ENCODE measurements at places on chromosomes 12 and 14. TPM values are rescaled to one million over a fixed set of nuclear protein-coding genes. Genes with fewer than 3 reads are reported as not detected.

- no peak for DNase-seq
Measured at GRCh38 chr12:118391836-118392235, 15.5 kb downstream of the SUDS3 start.

- DNase-seq: no peak
Measured at GRCh38 chr14:90608281-90608680, 207.9 kb downstream of the TTC7B start.

GRCh38 chr12:100189636-100190394 is 10.8 kb upstream of the ACTR6 start:
- DNase-seq: no peak

- no peak for DNase-seq
Measured at GRCh38 chr14:32134448-32135097, 57.5 kb downstream of the ARHGAP5 start.

- no peak for DNase-seq
Measured at GRCh38 chr12:41527062-41527461, 338.9 kb downstream of the PDZRN4 start.

DNA sequence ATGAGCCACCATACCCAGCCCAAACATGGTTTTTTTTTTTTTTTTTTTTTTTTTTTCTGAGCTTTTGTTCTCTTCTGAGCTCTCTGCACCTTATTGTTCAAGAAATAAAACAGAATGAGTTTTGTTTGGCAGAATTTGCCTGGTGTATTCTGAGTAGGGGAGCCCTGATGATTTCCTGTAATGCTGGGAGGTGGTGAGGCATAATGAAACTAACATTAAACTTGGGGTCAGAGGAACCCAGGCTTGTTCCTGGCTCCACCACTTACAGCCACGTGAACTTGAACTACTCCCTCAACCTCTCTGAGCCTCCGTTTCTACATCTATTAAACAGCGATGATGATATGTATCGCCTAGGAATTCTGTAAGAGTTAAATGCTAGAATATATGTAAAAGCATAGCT is 276.3 kb upstream of the CRY1 start:
- DNase-seq: no peak

DNA sequence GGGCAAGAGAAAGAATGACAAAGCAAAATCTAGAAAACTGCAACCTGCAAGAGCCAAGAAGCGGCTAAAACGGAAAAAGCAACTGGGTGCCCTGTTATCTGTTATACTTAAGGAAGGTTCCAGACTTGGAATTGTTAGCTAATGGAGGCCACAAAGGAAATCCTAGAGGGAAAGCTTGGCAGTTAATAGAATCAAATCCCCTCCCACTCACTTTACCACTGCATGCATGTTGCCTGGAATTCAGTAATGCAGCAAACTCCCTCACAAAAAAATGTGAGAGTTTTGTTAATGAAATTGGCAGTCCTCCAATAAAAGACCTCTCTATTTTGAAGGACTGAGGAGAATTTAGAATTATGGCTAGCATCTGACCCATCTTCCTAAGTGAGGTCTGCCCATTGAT is 164.2 kb upstream of the SOX5 start:
- no peak for DNase-seq

GRCh38 chr14:90513161-90514014 is 116.6 kb downstream of the CALM1 start:
- peak; percentile 87 for DNase-seq

GRCh38 chr12:45547132-45547531 is 182.4 kb upstream of the ARID2 start:
- DNase-seq: no peak

GRCh38 chr14:95841668-95842067 is 35.0 kb upstream of the TUNAR start:
- no peak for DNase-seq

DNA sequence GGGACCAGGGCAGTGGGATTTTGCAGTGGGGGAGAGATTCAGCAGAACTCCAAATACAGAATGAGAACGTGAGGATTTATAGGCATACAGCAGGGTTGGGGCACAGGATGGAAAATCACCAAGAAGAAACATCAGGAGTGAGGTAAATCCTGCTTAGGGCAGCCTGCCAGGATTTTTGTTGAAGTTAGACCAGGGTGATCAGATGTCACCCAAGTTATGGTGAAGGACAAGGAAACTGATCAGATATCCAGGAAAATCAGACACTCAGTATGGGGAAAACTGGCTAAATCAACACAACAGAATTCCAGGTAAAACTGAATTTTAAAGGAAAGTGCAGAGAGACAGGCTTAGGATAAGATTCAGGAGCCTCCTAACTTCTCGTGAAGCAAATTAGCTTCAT is 682.4 kb downstream of the TMEM121 start:
- no peak for DNase-seq

DNA sequence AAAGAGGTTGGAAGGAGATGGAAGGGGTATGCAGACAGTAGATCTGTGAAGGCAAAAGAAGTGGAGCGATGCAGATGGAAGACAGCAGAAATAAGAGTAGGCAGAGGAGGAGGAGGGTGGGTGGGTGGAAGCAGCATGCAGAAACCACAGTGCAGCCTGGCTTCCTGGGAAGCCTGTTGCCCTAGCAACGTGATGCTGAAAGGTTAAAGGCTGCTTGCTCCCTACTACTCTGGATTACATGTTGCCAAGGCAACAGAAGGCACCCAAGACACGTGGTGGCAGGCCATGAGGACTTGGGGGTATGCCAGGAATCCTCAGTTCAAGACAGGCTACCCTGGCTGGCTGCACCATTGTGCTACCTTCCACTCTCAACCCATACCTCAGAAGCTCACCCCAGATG is 129.6 kb downstream of the GRIN2B start:
- no peak for DNase-seq

DNA sequence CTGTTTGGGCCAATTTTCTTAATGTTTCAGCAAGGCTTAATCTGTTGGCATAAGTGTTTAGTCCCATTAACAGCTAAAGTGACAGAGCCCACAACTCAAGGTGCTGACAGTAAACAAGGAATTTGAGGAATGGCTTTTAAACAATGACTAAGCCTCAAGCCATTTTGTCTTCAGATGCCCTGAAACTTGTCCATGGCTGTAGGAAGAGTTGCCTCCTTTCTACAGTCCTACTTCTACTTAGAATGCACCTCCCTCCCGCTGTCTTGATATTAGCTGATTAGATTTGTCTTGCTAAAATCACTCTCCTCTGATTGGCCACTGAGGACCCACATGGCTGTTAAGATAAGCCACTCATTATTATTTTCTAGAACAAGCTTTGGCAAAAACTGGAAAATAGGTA is 188.4 kb upstream of the OTX2 start:
- DNase-seq: no peak

DNA sequence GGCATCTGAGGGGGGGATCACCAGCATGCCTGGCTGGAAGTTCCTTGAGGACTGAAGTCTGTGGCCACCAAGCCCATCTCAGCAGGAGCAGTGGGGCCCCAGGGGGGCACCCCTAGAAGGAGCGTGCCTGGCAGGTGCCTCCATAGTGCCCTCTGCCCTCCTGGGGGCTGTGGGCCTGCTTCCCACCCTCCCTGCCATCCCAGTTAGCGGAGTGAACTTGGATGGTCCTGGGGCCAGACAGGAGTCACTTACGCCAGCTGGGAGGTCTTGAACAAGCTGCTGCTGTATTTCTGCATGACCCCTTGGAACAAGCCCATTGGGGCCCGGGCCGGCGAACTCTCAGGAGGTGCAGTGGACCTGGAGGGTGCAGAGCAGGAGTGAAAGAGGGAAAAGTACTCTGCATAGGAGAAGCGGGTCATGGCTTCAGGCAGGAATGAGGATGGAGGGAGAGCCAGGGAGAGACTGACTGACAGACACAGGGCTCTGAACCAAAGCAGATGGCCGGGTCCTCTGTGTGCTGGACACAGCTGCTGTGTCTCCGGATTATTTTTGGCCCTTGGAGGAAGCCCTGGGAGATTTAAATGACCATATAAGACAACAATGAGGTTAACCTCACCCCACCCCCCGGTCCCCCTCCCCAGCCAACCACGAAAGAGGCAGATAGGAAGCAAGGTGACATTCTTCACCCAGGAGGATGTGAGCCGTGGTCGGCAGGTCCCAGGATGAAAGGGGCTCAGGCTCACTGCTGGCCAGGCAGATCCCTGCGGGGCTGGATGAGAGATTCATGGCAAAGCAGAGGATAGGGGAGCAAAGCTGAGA is 19.6 kb downstream of the ASB2 start:
- no peak for DNase-seq

Gene BCL11B
- polyA plus RNA-seq: 0.96 TPM

Gene FBRSL1
- polyA plus RNA-seq: 51.1 TPM

Measured in testis (tissue), 5 donors.